ENCODE measurements at places on chromosomes 1 and 21.

- no peak for DNase-seq
Observed at GRCh38 chr1:111505641-111506119, 2.2 kb upstream of the ADORA3 start.

DNA sequence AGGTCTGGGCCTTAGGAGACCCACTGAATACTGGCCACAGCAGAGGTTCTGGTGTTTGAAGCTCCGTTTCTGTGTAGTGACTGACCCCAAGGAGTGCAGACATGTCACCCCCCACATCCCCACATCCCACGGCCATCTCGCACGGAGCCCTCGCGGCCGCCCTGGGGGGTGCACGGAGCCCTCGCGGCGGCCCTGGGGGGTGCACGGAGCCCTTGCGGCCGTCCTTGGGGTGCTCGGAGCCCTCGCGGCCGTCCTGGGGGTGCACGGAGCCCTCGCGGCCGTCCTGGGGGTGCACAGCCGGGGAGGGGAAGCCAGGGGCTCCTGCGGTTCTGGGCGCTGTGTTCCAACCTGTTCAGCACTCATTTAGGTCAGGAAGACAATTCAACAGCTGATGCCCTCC is 68.4 kb downstream of the SCCPDH start:
- DNase-seq = no peak

DNA sequence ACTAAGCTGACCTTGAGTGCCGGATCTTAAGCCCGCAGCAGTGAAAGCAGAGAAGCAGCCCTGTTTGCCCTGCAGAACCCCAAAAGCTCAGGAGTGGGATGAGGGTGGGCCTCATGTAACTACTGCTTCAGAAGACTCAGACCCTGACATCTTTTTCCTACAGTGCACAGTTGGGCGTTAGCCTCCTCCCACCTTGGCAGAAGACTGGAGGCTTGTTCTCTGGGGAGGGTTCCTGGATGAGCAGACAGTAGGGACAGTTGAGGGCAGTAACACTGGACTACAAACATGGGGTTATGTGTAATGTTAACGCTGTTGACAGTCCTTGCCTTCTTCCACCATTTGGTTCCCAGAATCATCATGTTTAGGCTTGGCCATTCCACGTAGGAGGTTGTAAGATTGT is 9.6 kb downstream of the CTPS1 start:
- no peak for DNase-seq

DNA sequence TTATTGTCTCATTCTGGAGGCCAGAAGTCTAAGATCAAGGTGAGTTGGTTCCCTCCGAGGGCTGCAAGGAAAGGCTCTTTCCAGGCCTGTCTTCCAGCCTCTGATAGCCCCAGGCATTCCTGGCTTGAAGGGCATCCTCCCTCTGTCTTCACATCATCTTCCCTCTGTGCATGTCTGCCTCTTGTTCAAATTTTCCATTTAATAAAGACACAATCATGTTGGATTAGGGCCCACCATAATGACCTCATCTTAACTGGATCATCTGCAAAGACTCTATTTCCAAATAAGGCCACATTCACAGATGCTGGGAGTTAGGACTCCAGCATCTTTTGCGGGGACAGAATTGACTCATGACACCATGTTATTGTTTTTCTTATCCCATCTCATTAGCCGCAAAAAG is 24.5 kb downstream of the HUNK start:
- no peak for DNase-seq
